ENCODE measurements at places on chromosomes 7 and 10.

DNA sequence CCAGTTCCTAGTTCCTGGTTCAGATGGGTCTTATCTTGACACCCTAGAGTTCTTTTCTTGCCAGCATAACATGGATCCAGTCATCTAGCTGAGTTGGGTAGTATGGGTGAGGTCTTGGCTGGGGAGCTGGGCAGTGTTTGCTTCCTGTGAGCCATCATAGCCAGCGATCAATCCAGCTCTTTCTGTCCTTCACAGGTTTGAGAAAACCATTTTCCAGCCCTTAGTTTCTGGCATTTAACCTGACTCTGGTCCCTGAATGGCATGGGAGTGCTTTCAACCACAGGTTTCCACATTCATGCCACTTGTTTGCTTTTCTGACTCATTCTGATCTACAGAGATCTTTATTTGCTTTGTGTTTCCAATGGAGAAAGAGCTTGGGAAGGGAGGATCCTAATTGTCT is 8.6 kb downstream of the SLC13A1 start:
- no peak for DNase-seq

DNA sequence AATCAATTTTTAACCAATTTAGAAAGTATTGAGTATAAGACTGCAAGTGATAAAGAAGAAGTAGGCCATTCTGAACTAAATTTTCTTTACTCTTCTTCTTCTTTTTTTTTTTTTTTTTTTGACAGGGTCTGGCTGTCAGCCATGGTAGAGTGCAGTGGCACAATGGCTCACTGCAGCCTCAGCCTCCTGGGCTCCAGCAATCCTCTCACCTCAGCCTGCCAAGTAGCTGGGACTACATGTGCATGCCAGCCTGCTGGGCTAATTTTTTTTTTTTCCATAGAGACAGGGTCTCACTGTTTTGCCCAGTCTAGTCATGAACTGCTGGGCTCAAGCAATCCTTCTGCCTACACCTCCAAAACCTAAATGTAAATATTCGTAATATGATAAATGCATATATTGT is 63.2 kb downstream of the DGKB start:
- no peak for DNase-seq

DNA sequence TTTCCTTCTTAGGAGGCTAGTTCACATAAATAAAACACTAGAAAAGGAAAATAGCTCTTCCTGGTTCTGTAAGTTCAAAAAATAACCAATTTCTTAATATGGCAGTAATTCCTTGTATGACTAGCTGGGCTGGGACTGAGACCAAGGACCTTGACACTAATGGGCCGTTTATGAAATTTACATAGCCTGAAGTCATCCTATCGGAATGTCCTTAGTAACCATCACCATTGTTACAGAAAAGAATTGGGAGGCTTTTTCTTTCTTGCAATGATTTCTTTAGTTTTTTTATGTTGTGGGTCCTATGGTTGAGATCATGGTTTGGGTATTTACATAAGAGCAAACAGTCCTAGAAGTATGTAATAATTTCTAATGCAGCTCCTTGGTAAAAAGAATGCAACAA is 87.1 kb upstream of the HDAC9 start:
- no peak for DNase-seq

DNA sequence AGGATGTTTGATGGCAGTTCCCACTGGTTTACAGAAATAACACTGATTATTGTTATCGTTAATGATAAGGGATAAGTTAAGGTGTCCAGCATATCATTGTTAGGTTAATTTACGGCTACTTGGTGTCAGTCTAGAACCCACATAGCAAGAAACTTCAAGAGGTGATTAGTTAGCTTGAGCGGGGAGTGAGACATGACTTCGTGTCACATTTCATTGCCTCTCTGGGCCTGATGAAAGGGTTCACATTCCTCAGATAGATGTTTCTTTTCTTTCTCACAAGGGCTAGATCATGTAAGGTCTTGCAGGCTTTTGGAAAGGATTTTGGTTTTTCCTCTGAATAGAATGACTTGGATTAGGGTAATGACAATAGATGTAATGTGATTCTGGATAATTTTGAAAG is 26.7 kb downstream of the WAC start:
- DNase-seq: no peak

DNA sequence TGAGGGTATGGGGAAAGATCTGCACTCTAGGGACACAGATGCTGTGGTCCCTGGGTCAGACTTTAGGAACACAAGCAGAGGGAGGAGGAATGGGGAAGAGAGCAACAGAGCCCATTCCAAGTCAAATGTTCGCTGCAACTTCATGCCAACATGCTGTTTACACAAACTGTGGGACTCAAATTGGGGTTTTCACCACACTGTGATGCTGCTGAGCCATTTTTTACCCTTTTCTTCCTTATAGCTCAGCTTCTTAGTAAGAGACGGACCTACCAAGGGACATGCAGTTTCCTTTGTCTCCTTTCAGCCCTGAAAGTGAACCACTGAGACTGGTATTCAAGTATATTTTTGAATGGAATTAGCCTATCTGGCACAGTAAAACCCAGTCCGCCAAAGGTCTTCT is 64.3 kb upstream of the AGK start:
- no peak for DNase-seq

GRCh38 chr10:5940807-5941218 is 36.5 kb downstream of the IL15RA start:
- DNase-seq: no peak

DNA sequence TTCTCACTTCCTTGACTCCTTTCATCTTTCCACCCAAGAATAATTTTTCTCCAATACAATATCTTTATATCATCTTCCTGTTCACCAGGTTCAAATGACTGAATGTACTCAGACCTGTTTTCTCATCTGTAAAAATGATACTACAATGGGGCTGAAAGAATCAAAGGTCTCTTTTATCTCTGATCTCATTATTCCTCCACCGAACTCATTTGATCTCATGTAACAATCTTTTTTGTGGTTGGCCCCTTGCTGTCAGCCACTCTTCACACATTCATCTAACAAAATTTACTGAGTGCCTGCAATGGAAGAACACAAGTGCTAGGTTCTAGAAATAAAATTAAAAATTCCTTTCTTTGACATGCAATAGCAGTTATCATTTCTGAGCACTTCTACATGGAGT is 65.0 kb downstream of the GRM8 start:
- no peak for DNase-seq

DNA sequence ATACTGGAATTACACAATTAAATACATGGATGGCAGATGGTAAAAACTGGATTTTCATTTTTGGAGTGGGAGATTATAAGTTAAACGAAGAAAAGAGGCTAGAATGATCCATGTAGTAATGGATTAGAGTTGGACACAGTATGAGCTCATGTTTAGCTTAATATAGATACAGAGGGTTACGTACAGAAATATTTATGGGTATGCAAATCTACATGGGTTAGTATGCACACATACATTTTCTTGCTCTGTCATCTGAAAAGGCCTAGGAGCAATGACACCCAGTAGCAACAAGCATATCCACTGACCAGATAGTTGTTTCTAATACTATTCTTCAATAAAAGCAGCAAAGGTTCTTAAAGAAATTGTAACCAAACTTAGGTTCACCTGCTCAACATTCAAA is 366.4 kb downstream of the SEMA3D start:
- DNase-seq: no peak

- DNase-seq: no peak
Observed at GRCh38 chr7:73312831-73313520, 4.3 kb upstream of the NSUN5 start.

GRCh38 chr10:32171204-32171603 is 115.0 kb upstream of the KIF5B start:
- DNase-seq: no peak

- DNase-seq: no peak
Observed at GRCh38 chr10:48774416-48775205, 89.9 kb downstream of the WDFY4 start.

- DNase-seq: no peak
Observed at GRCh38 chr7:134783294-134784069, 4.0 kb downstream of the CALD1 start.

DNA sequence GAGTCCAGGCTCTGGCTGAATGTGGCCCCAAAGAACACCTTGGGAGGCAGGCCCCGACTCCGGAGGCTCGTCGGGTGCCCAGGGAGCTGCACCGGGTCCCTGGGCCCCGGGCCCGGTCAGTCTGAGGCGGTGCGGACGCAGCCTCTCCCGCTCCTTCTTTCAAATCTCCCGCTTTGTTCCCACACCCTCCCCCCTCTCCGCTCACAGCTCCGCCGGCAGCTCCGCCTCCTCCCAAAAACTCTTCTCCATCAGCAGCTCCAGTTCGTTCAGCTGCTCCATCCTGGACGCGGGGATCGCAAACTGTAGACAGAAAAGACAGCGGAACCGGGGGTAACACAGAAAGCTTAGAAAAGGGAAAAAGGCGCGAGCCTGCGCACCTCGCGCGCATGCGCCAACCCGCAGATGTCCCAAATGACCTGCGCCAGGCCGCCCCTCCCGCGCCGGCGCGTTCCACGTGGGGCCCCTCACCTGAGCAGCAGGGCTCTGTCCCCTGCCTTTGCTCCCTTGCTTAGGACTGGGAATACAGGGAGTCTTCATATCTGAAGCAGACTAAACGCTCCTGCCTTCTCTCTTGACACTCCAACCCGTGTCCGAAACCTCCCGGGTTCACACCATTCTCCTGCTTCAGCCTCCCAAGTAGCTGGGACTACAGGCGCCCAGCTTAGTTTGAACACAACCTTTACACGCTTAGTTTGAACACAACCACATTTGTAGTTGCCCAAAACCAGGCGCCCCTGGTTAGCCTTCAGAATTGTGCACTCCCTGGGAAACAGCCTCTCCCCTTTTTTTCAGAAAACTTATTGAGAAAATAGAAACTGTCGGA is at the start of gene DNA2:
DNA2 (minus strand) TSS at position 388 of the 823 bp plus-strand sequence; CDS start at position 279, 109 bp downstream.
- peak; percentile 68 for DNase-seq

- no peak for DNase-seq
Observed at GRCh38 chr10:44020322-44021111, 364.4 kb downstream of the CXCL12 start.

DNA sequence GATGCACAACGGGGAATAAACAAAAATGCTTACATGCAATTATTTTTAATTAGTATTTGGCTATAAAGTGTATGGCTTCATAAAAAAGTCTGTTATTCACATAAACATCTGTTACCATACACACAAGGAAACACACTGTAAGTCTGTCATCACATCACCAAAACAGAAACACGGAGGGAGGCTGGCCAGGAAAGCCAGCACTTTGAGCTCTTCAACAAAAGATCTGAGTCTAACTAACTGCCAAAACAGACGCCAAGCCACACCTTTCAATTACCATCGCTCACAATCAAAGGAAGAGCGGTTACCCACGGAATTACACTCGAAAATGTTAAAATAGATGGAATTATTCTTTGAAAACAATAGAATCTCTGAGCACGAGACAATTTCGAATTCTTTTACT is 49.2 kb upstream of the MGMT start:
- no peak for DNase-seq

DNA sequence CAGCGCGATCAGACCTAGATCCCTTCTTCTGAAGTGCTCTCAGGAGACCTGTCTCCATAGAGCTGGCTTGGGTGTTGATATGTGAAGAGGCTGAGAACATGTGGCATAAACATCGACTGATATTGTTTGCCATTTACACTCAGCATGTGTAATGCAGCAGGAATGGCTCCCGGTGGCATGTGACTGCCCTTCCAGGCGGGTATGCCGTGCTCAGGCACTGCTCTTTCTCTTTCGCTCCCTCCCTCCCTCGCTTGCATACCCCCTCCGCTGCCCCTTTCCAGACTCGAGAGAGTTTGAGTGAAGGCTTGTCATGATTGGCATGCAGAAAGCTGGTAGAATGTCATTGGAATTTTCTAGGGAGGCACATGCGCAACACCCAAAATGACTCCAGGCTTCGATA is 107.3 kb upstream of the PDCD4 start:
- DNase-seq: no peak

- DNase-seq: no peak
Observed at GRCh38 chr10:110069502-110069982, 61.8 kb downstream of the ADD3 start.

GRCh38 chr7:140640727-140641523 is at the start of gene DENND2A:
Gene DENND2A, minus strand, starts transcription at chr7:140640813. Its CDS starts 38,416 bp downstream, at chr7:140602397.
- no peak for DNase-seq

DNA sequence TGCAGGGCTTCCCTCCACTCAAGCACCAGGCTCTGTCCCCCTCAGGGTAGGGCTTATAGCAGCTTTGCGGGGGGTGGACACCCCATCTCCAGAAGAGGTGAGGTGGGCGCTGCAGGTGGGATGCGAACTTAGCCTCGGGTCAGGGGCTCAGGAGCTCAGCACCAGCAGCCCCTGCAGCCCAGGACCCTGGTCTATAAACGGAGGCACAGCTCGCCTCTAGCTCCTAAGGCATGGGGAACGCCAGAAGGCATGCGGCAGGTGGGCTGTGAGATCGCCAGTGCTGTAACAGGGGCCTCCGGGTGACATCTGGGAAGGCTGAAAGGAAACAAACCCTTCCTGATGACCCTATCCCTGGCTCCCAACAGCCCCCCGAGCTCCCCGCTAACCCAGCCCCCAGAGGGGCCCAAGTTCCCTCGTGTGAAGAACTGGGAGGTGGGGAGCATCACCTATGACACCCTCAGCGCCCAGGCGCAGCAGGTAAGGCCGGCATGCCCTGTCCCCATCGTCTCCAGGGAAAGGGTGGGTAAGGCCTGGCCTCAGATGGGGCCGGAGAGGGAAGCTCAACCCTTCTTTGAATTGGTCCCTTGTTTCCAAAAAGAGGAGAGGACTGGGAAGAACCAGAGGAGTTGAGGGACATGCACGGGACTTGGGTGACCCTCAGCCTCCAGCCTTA is 4.2 kb downstream of the NOS3 start:
- DNase-seq: no peak

DNA sequence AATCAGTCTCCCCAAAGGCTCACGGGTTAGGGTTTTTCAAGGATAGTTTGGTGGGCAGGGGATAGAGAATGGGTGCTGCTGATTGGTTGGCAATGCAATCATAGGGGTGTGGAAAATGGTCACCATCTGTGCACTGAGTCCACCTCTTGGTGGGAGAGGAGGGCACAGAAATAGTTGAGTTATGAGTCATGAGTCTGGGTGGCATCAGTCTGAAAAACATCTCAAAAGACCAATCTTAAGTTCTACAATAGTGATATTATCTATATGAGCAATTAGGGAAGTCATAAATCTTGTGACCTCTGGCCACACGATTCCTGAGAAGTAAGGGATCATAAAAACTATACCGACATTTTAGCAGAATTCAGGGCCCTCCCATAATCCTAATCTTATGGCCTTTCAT is 62.7 kb downstream of the LGI1 start:
- DNase-seq: no peak

DNA sequence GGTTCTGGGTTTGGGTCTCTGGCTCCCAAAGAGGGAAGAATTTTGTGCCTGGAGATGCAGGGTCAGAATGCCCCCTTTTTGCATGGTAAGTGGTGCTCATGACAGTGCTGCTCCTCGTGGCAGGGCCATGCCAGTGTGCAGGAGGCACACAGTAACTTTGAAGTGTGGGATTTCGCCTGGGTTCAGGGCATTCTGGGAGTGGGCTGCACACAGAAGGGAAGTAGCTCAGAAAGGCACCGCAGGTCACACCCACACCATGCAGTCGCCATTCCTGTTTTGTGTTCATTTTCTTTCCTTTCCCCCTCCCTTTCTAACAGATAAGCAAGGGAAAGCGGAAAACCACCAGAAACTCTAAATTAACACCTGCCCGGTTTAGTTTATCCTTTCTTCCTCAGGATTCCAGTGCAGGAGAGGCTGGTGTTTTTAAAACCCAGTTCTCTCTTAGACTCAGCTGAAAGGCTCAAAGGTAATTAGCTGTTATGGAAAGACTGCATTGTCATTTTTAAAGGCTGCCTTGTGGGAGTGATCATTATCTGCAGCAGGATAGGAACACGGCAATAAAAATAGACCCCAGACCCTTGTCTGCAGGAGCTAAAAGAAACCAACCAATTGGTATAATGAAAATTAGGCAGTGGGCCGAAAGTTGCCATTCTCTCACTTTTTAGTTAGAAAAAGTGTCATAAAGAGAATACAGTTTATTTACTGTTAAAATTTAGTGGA is 50.2 kb downstream of the EEPD1 start:
- no peak for DNase-seq
